ENCODE measurements at places on chromosomes 13 and 19. TPM values are rescaled to one million over a fixed set of nuclear protein-coding genes. Genes with fewer than 3 reads are reported as not detected.

The SMARCA4 gene
- polyA plus RNA-seq: 85.6 TPM

The SMAD9 gene
- polyA plus RNA-seq: 2.7 TPM

The TGFB1 gene
- polyA plus RNA-seq: 27.8 TPM

The ZNF223 gene
- 2.3 TPM for polyA plus RNA-seq

The TEX26 gene
- polyA plus RNA-seq: not detected

The CCDC106 gene
- 13.6 TPM for polyA plus RNA-seq

GRCh38 chr13:100721885-100722512 is 47.4 kb upstream of the TMTC4 start:
- peak; percentile 50 for DNase-seq

DNA sequence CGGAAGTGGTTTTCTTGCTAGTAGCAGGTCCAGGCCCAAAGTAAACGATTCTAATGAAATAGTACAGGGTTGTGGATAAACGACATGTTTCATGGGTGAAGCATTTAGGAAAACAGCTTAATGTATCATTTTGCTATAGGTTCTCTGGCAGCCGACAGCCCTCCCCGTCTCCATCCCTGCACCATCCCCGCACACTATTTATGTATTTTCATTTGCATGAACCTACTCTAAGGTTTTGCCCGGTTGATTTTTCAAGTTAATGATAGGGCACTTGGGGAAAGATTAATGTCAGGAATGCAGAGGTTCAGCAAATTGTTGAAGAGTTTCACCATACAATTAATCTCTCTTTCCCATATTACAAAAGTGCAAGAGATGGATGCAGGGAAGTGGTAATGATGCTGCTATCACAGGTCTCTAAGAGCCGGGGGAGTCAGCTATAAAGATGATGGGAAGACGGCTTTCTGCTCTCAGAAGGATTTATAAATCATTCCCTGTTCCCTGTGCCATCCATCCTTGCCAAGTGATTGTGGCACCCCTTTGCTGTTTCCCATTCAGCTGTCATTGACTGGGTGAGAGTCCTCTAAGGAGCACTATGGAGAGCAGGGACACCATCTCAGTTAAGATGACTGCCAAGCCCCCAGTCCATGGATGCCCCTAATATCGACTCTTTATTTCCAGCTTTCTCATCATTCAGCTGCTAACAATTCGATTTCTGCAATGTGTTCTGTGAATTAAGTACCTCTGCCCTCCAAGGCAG is 186.3 kb downstream of the IRS2 start:
- DNase-seq: no peak

- peak; percentile 72 for DNase-seq
These were observed at the start of gene TRIP10 for GRCh38 chr19:6739390-6739882. Gene TRIP10 (plus strand): TSS chr19:6739680. CDS start chr19:6739762, 82 bp downstream.

GRCh38 chr13:20160306-20161274 is at the start of gene GJA3:
Gene GJA3 (minus strand): TSS chr13:20161052. CDS start chr13:20143288, 17,764 bp downstream.
- peak; percentile 39 for DNase-seq

GRCh38 chr19:10230861-10231611 is at the start of gene S1PR2:
Gene S1PR2 (minus strand): TSS chr19:10231331. CDS start chr19:10224905, 6,426 bp downstream.
- DNase-seq: peak; percentile 75

DNA sequence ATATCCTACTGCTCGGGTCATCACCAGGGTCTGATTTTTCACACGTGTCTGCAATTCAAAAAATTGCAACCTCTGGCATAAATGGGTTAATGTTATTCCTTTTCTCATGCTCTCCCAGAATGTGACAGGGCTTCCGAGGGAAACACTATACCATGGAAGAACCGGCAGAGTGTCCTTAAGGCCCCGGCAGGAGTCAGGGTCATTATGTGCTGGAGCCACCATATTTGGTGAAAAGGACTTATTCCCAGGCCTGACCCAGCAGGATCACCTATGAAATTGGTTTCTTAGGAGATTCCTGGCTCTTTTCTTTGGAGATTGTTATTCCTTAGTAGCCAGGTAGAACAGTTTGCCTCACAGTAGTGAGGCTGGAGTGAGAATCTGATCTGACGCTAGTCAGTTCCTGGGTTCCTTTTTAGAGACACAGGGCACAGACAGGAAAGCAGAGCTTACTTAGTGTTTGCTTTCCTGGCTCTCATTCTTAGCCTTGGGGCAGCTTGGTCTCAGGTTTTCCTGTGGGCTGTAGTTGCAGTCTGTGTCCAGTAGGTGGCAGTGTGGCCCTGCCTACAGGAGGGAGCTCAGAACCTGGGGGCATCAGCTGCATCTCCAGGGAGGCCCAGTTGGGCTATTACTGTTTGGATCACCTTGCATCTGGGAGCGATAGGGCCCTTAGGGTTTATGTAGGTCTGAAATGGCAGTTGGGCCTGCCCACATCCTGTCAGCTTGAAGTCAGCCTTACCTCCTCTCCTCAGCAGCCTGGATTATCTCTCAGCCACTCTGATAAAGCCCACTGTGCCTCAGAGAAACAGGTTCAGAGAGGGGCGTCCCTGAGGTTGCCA is 12.4 kb downstream of the SNRNP70 start:
- DNase-seq: peak; percentile 72

DNA sequence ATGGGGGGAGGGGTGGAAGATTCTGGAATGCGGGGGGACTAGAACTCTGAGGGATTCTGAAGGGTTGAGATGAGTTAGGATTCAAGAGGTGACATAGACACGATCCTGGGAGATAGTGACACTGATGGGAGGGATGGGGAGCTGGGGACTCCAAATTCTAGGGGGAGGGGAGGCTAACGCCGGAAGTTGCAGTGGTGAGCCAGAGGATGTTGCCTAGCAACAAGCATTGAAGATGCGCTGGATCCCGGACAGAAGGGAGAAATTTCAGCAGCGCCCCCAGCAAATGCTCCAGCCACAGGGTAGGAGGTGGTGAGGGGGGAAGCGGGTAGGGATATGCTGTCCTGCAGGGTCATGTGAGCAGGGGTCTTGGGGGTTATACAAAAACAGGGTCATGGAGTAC is 6.9 kb upstream of the LTBP4 start:
- no peak for DNase-seq

- DNase-seq: no peak
These were observed 191.5 kb downstream of the ZNF536 start for GRCh38 chr19:30563691-30564090.

- no peak for DNase-seq
These were observed 321.9 kb upstream of the ZNF507 start for GRCh38 chr19:32023564-32023832.

GRCh38 chr13:45490068-45490467 is 25.3 kb downstream of the COG3 start:
- no peak for DNase-seq
